ENCODE measurements at places on chromosomes 4 and X. TPM values are rescaled to one million over a fixed set of nuclear protein-coding genes. Genes with fewer than 3 reads are reported as not detected.

DNA sequence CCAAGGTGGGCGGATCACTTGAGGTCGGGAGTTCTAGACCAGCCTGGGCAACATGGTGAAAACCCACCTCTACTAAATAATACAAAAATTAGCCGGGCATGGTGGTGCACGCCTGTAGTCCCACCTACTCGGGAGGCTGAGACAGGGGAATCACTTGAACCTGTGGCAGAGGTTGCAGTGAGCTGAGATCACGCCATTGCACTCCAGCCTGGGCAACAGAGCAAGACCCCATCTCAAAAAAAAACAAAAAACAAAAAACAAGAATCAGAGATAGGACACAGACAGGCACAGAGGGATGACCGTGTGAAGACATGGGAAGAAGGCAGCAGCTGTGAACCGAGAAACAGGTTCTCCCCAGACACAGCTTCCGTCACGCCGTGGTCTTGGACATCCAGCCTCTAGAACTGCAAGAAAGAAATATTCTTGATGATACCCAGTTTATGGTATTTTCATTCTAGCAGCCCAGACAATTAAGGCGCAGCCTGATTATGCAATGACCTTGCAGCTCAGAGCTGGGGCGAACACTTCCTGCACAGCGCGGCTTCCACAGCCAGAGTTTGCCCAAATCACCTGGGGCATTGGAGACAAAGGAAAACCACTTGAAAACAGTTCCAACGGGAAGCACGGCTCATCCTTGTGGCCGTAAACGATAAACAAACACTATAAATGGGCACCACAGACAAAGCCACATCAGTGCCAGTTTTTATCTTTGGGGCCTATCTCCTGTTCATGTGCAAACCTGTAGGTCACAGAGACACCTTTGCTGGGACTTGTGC lies 4.2 kb upstream of the ARSD start:
- H3K27me3 ChIP-seq: no peaks in the 10 kb centered on the region
- no peaks in the 10 kb centered on the region for H3K4me1 ChIP-seq
- peak; percentile 49 for DNase-seq
- no peak overlapping the region for H3K4me3 ChIP-seq
- H3K27ac ChIP-seq: no peak overlapping the region
- H3K36me3 ChIP-seq: no peaks in the 10 kb centered on the region

DNA sequence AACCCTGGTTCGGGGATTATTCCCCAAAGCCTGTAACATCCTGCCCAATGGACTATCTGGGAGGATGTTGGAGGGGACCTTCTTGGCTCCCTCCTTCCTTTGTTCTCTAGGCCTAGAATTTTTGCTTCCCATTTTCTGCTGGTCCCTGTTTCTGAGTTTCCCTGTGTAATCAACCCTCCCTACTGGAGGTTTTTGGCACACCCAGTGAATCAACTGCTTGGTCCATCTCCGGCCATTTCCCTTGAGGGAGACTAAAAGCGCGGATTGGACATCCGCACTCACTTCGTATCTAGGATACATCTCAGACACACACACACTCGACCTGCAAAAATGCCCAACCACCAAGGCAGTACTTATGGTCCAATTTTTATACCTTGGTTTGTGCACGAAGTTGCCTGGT lies 108.2 kb upstream of the MAGEE2 start:
- no peaks in the 10 kb centered on the region for H3K4me1 ChIP-seq
- no peak for DNase-seq
- H3K27ac ChIP-seq: no peak overlapping the region
- H3K27me3 ChIP-seq: no peaks in the 10 kb centered on the region
- H3K4me3 ChIP-seq: no peak overlapping the region

- no peaks in the 10 kb centered on the region for H3K27me3 ChIP-seq
- H3K4me1 ChIP-seq: no peaks in the 10 kb centered on the region
- H3K4me3 ChIP-seq: no peak overlapping the region
- H3K27ac ChIP-seq: no peak overlapping the region
- no peaks in the 10 kb centered on the region for H3K36me3 ChIP-seq
These were observed 152.1 kb downstream of the PALLD start for GRCh38 chr4:168648929-168649328.

GRCh38 chrX:103688946-103689345 lies 2.4 kb upstream of the MORF4L2 start:
- no peak overlapping the region for H3K4me3 ChIP-seq
- H3K36me3 ChIP-seq: no peaks in the 10 kb centered on the region
- no peaks in the 10 kb centered on the region for H3K4me1 ChIP-seq
- no peak for DNase-seq
- peak overlapping the region; percentile 95 for H3K27ac ChIP-seq

DNA sequence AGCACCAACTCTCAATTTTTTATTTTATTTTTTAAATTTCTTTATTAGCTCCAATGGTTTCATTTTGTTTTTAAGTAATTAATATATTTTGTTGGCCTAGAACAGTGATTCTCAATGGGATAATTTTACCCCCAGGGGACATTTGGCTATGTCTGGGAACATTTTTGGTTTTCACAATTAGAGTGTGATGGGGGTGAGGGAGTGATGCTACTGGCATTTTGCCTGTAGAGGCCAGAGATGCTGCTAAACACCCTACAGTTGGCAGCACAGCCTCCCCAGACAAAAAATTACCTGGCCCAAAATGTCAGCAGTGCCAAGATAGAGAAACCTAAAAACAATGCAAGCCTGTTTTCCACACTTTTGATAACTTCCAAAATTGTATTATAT lies 64.6 kb downstream of the HHIP start:
- no peak overlapping the region for H3K27ac ChIP-seq
- H3K4me3 ChIP-seq: no peak overlapping the region
- H3K27me3 ChIP-seq: no peaks in the 10 kb centered on the region
- DNase-seq: no peak

- H3K4me1 ChIP-seq: no peaks in the 10 kb centered on the region
- no peaks in the 10 kb centered on the region for H3K36me3 ChIP-seq
- H3K4me3 ChIP-seq: no peak overlapping the region
- no peak overlapping the region for H3K27ac ChIP-seq
These were observed 5.6 kb upstream of the TEC start for GRCh38 chr4:48275247-48275646.

The NIPAL1 gene
- 5.6 TPM for total RNA-seq

DNA sequence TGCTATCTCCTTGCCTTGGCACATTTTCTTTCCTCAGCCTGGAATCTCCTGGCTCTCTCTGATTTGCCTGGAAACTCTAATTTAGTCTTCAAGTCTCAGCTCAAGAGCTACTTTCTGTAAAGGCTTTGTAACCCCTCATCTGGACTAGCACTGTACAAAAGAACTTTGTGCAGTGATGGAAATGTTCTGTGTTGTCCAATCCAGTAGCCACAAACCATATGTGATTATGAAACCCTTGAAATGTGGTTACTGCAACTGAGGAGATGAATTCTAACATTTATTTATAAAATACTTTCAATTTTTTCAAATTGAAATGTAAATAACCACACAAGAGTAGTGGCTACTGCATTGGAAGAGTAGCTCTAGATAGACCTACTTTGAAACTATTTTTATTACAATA lies 66.6 kb upstream of the HS3ST1 start:
- H3K4me3 ChIP-seq: no peak overlapping the region
- no peak overlapping the region for H3K27ac ChIP-seq
- DNase-seq: no peak
- H3K27me3 ChIP-seq: no peaks in the 10 kb centered on the region

- H3K4me1 ChIP-seq: no peaks in the 10 kb centered on the region
- no peak overlapping the region for H3K27ac ChIP-seq
- no peaks in the 10 kb centered on the region for H3K36me3 ChIP-seq
- no peak for DNase-seq
- H3K27me3 ChIP-seq: no peaks in the 10 kb centered on the region
These were observed 24.6 kb downstream of the BEX3 start for GRCh38 chrX:103400931-103401330.

The TMPRSS11D gene
- not detected for total RNA-seq

The OPHN1 gene
- 26.2 TPM for total RNA-seq

- DNase-seq: no peak
- H3K27ac ChIP-seq: no peak overlapping the region
- no peaks in the 10 kb centered on the region for H3K36me3 ChIP-seq
- no peaks in the 10 kb centered on the region for H3K4me1 ChIP-seq
- H3K4me3 ChIP-seq: no peak overlapping the region
These were observed 7.3 kb downstream of the PPP1R3F start for GRCh38 chrX:49276671-49277534.

GRCh38 chr4:150699599-150699998 lies 117.6 kb downstream of the MAB21L2 start:
- no peaks in the 10 kb centered on the region for H3K27me3 ChIP-seq
- no peak overlapping the region for H3K27ac ChIP-seq

GRCh38 chr4:46900082-46900481 lies 9.0 kb downstream of the COX7B2 start:
- H3K27me3 ChIP-seq: no peaks in the 10 kb centered on the region
- H3K27ac ChIP-seq: no peak overlapping the region
- no peaks in the 10 kb centered on the region for H3K4me1 ChIP-seq
- H3K4me3 ChIP-seq: no peak overlapping the region

DNA sequence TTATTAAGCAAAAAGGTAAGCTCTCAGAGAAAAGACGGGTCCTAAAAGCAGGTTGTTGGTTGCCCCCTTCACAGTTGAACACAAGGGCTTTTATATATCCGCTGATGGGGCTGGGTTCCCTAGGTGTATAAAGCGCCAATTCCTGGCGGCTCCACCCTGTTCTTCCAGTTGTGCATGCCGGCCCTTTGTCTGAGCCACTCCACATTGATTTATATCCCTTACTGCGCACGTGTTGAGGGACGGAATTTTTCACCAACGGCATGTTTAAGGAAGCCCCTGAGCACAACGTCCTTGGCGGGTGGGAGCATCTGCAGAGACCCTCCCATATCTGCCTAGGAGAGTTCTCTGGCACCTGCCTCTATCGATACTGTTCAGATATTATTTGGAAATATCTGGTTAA lies 135.7 kb downstream of the DTHD1 start:
- DNase-seq: no peak
- no peaks in the 10 kb centered on the region for H3K27me3 ChIP-seq
- no peak overlapping the region for H3K4me3 ChIP-seq
- no peak overlapping the region for H3K27ac ChIP-seq
- no peaks in the 10 kb centered on the region for H3K36me3 ChIP-seq
- H3K4me1 ChIP-seq: no peaks in the 10 kb centered on the region

The FHIP1A gene
- 20.2 TPM for total RNA-seq

DNA sequence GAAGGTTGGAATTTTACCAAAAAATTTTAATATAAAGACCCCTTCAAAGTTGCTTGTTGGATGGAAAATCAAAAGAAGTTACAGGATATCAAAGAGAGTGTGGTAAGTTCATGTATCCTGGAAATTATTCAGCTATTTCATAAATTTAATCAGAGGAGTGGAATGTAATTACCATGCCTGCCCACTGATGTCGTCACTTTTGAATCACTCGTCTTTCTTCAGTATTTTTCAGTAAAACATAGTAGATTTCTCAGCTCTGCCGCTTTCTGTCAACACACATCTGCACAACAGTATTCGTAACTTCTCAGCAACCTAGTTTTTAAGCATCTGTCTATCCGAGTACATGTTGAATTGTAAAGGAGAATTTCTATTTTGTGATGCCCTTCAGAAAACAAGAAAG lies 2163.0 kb upstream of the AGA start:
- no peaks in the 10 kb centered on the region for H3K27me3 ChIP-seq
- no peak overlapping the region for H3K27ac ChIP-seq
- no peaks in the 10 kb centered on the region for H3K36me3 ChIP-seq

The HPGD gene
- 6.5 TPM for total RNA-seq

DNA sequence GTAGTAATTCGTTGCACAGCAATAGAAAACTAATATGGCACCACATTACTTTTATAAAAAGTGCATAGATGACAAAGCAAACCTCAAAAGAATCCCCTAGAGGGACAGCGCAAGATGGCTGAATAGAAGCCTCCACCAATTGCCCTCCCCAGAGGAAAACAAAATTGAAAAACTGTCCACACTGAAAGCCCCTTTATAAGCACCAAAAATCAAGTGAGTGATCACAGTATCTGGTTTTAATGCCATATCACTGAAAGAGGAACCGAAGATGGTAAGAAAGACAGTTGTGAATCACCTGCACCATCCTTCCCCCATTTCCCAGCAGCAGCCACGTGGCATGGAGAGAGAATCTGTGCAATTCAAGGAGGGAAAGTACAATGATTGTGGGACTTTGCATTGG lies 522.2 kb downstream of the GLUD2 start:
- no peaks in the 10 kb centered on the region for H3K36me3 ChIP-seq
- no peak for DNase-seq
- no peak overlapping the region for H3K4me3 ChIP-seq
- no peaks in the 10 kb centered on the region for H3K27me3 ChIP-seq
- H3K27ac ChIP-seq: no peak overlapping the region

- H3K4me3 ChIP-seq: no peak overlapping the region
- H3K36me3 ChIP-seq: no peaks in the 10 kb centered on the region
- no peak overlapping the region for H3K27ac ChIP-seq
- no peaks in the 10 kb centered on the region for H3K27me3 ChIP-seq
- no peak for DNase-seq
These were observed 193.9 kb upstream of the EDNRA start for GRCh38 chr4:147286846-147287587.

The SLC6A14 gene
- total RNA-seq: 0.11 TPM

DNA sequence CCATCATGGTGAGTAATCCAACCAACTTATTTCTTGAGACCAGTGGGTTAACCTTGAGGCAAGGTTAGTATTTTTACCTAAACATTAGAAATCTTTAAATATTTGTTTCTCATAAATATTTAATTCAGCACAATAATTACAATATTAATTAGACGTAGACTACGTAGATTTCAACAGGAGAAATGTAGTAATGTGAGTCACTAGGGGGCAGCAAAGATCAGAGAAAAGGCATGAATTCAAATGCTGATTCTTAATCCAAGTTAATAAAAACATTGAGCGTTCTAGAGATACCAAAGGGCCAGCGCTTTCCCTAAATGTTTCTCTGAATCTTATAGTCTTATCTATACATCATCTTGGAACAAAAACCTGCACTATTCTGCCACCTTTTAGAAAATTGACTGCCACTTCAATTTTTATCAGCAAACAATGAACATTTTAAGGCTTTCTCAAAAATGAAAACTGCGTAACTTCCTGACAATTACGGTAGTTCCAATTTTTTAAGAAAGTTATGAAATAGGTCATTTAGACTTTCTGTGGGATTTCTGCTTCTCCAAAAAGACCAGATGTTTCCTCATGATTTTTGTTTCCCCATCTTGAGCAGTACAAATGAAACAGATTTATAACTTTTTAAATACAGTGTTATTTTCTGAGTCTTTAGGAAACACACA lies 180.7 kb downstream of the GASK1B start:
- no peaks in the 10 kb centered on the region for H3K27me3 ChIP-seq
- peaks cover 10% of the 10 kb centered on the region for H3K4me1 ChIP-seq
- H3K4me3 ChIP-seq: no peak overlapping the region
- peak; percentile 79 for DNase-seq

The GPC4 gene
- 8.0 TPM for total RNA-seq

- peak; percentile 19 for DNase-seq
- H3K27me3 ChIP-seq: no peaks in the 10 kb centered on the region
- no peaks in the 10 kb centered on the region for H3K36me3 ChIP-seq
- no peaks in the 10 kb centered on the region for H3K4me1 ChIP-seq
- no peak overlapping the region for H3K4me3 ChIP-seq
These were observed 12.2 kb upstream of the VMA21 start for GRCh38 chrX:151384807-151385206.

DNA sequence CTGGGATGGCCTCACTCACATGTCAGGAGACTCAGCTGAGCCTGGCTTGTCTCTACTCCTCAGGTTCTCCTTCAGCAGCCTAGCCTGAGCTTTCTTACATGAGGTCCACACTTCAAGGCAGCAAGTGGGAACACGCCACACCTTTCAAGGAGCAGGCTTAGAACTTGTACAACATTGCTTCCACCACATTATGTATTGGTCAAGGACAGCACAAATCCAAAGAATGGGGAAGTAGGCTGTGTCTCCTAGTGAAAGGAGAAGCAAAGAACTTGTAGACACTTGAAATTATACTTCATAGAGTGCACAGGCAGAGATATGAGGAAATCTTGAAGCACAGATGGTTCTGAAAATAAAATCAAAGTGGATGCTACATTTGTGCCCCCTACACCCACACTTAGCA lies 120.9 kb upstream of the NOCT start:
- H3K27me3 ChIP-seq: no peaks in the 10 kb centered on the region
- no peak overlapping the region for H3K27ac ChIP-seq
- H3K4me3 ChIP-seq: no peak overlapping the region
- no peaks in the 10 kb centered on the region for H3K4me1 ChIP-seq
